Fibroblast of lung (primary cell): ENCODE measurements at places on chromosomes 6 and 20. TPM values are rescaled to one million over a fixed set of nuclear protein-coding genes. Genes with fewer than 3 reads are reported as not detected.

The YIPF3 gene
- total RNA-seq = 83.7 and 106 TPM in 2 replicates

The MAPK14 gene
- 44.4 and 57.8 TPM in 2 replicates for total RNA-seq

The RFX6 gene
- total RNA-seq = not detected in 2 replicates

The LRRC73 gene
- 0.26 and 0.33 TPM in 2 replicates for total RNA-seq

The RTF2 gene
- 86.3 and 100 TPM in 2 replicates for total RNA-seq

The DNMT3B gene
- 1.5 and 3.1 TPM in 2 replicates for total RNA-seq

The CASS4 gene
- total RNA-seq = 14.9 and 17.7 TPM in 2 replicates

The SCUBE3 gene
- under 0.01 TPM in 2 replicates for total RNA-seq

The LGSN gene
- under 0.01 TPM in 1 of 2 replicates, not detected in the other for total RNA-seq

The SLC35B3 gene
- total RNA-seq = 18.2 and 19.0 TPM in 2 replicates

The ABHD16A gene
- total RNA-seq = 62.1 and 72.0 TPM in 2 replicates

The MCUR1 gene
- total RNA-seq = 6.3 and 7.4 TPM in 2 replicates

The HLA-DQB1 gene
- not detected in 2 replicates for total RNA-seq

The ARFGEF2 gene
- total RNA-seq = 30.8 and 42.8 TPM in 2 replicates

The ITPR3 gene
- total RNA-seq = 19.3 and 43.4 TPM in 2 replicates

The MAS1 gene
- total RNA-seq = not detected in 2 replicates

The FAM83D gene
- total RNA-seq = 15.2 and 21.3 TPM in 2 replicates

The IMPG1 gene
- total RNA-seq = not detected in 2 replicates

The TMX4 gene
- total RNA-seq = 20.5 and 23.6 TPM in 2 replicates

The PPDPF gene
- 39.5 and 58.0 TPM in 2 replicates for total RNA-seq

The OPRL1 gene
- 2.6 and 4.1 TPM in 2 replicates for total RNA-seq
